Foreskin fibroblast (primary cell): ENCODE measurements at places on chromosomes 3 and 15.

DNA sequence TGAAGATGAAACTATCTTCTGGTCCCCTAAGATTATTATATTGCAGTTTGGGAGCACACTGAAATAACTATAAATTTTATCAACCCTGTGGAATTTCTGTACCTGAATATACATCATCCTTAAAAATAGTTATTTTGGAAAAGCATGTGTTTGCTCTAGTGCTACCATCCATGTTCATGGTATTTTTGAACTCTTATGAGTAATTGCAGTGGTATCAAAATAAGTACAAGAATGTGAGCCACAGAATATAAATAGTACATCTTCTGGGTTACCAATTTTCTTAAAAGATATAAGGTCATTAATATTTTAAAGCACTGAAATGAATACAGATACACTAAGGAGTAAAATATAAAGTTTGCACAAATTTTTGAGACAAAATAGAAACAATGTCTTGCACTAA, 206.5 kb downstream of the CBLB start:
- no peak for DNase-seq

DNA sequence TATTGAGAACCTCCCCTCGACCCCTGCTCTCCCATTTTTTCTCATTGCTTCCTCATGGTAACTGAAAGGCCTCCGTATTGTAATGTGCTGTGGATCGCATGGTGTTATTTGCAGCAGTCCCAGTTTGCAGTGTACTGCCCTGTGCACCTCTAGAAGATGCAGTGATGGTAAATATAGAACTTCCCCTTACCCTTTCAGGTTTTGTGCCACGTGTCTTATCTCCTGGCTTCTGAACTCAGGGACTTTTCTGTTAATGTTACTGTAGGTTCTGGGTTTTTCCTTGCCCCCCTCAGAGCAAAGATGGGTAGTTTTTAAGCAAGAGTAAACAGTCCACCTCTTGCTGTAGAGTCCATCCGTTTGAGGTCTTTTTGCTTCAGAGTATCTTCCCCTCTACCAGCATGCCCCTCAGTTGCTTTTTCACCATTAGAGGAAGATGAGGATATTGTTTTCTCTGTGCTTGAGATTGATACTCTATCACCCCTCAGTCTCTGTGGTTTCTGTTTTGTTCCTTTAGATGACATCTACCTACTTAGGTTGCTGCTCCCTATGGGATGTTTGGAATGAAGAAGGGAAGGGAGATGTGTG, 22.4 kb downstream of the CHD2 start:
- DNase-seq, result no peak

DNA sequence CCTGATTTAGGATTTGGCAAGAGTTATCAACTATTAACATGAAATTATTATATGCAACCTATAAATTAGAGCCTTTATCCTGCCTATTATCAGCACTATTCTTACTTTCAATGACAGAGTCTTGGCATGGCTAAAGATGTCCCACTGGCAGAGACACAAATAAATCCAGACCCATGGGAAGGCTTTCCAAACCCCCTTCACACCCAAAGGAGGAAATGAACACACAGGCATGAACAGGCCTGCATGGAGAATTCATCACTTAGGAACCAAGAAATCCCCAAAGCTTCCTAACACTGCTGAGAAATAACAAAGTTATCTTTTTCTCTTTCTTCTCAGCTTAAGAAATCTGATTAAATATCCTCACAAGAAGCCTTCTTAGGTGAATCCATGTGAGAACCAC, 213.9 kb downstream of the OCA2 start:
- DNase-seq, result no peak

GRCh38 chr3:139578783-139579182, 39.2 kb upstream of the RBP1 start:
- DNase-seq, result no peak

DNA sequence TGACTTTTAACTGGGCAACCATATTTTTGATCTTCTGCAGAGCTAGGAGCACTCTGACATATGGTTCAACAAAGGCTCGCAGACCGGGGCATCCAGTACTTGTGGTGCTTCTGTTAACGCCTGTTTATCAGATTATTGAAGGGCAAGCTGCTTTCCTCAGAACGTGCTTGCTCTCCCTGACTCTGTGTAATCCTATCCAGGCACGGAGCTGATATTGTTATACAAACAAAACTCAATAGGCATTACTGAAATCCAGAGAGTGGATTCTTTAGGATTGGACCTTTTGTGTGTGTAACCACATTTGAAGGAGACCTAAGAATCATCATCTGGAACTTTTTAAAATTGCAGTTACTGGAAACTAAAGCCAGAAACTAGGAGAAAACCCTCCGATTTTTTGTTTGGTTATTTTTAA, 246.5 kb downstream of the PTPRG start:
- DNase-seq, result peak; percentile 61

- no peak for DNase-seq
These were observed 8.7 kb upstream of the FLNB start for GRCh38 chr3:57999417-58000115.

GRCh38 chr3:17055374-17056276, 170.9 kb downstream of the PLCL2 start:
- DNase-seq, result peak; percentile 56

DNA sequence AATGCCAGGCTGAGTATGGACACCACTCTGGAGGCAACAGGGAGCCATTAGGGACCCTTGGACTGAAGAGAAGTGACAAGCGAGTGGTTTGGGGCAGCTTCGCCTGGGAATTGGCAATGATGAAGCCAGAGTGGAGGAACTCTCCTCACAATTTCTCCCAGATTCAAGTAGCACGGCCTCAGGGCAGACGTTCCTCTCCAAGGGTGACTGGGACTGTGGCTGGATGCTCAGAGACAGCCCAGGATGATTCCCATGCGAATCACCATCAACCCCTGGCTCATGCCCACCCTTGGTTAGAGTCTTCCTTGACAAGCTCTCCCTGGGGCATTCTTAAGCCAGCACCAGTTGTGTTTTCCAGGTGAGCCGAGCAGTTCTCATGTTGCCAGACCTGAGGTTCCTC, 16.3 kb upstream of the DOCK3 start:
- DNase-seq, result no peak

GRCh38 chr3:36991923-36992805, 767 bp downstream of the EPM2AIP1 start:
- DNase-seq, result peak; percentile 69

DNA sequence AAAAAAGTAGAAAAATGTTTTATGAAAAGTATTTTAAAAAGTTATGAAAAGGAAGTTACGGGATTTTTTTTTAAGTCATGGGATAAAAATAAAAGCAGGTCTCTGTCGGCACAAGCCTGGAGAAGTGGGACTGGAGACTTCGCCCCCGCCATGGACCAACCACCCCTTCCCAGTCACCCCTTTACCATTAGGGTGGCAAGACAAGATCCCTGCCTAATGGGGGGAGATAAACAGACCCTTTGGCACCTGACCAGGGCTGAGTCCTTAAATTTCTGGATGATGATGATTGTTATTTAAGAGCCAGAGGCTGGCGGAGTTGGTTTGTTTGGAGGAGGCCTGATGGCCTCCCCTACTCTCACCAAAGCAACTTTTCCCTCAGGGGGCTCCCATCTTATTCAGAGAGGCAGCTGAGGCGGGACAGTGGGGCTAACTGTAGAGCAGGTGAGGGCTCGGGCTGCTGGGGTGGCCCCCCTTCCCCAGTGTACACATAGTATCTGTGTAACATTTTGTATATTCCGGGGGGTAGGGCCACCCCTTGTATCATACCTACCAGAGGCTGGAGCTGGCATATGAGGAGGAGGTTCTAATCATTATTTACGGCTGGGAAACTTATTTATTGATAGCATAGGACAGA, 74.0 kb downstream of the ADAMTS7 start:
- DNase-seq, result no peak

DNA sequence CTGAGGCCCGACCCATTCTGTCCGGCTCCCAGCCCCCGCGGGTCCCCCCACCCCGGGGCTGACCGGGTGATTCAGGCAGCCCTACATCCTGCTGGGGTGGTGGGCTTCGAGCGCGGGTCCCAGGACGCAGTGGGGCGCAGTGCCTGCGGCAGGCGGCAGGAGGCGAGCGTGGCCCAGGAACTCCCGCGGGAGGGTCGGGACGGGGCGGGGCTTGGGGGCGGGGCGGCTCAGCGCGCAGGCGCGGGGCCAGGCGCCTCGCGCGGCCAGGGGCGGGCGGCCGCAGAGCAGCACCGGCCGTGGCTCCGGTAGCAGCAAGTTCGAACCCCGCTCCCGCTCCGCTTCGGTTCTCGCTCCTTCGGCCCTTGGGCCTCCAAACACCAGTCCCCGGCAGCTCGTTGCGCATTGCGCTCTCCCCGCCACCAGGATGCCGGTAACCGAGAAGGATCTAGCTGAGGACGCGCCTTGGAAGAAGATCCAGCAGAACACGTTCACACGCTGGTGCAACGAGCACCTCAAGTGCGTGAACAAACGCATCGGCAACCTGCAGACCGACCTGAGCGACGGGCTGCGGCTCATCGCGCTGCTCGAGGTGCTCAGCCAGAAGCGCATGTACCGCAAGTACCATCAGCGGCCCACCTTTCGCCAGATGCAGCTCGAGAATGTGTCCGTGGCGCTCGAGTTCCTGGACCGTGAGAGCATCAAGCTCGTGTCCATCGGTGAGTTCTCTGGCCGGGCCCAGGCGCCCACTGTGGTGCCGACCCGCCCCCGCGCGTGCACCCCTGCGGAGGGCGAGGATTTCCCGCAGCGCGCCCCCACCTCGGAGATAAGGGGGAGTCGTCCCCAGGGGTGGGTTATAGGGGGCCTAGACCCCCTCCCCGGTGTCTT, at the start of gene FLNB:
Gene FLNB, plus strand, starts transcription at position 282 of the 885 bp plus-strand sequence. Its CDS starts 143 bp downstream, at position 425.
- peak; percentile 61 for DNase-seq

DNA sequence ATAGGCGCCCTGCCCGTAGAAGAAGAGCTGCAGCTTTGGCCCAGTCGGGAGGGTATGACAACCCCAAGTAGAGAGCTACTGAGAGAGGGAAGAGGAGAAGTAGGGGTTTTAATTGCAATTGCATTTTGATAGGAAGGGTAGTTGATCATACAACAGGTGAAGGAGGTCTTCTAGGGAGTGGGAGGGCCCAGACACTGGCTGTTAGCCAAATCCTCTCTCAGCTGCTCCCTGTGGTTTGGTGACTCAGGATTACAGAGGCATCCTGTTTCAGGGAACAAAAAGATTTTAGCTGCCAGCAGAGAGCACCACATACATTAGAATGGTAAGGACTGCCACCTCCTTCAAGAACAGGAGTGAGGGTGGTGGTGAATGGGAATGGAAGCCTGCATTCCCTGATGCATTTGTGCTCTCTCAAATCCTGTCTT, 408.9 kb upstream of the THBS1 start:
- DNase-seq, result peak; percentile 95

DNA sequence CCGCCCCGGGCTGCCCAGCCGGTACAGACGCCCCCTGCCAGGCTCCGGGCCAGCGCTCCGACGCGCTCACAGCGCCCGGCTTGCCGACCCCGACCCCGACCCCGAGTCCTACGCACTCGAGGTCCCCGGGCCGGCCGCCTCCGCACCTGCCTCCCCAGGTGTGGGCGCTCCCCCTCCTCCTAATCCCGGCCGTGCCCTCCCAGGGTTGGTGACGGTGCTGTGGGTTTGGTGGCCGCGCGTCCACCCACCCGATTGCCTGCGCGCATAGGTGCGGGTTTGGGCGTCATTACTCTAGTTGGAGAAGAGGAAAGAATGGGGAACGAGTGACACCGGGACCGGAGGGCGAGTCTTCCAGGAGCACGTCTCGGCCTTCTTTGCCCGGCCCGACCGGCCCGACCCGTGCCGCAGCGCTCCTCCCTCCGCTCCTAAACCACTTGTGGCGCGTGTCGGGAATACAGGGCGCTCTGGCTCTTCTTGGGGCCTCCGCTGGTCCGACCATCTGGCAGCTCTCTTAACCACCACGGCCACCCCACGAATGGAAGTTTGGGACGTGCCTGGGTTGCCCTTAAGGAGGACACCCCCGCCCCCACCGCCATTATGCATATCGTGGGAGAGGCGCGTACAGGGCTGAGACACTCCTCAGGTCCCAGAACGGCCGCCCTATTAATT, 810 bp upstream of the THRB start:
- no peak for DNase-seq

DNA sequence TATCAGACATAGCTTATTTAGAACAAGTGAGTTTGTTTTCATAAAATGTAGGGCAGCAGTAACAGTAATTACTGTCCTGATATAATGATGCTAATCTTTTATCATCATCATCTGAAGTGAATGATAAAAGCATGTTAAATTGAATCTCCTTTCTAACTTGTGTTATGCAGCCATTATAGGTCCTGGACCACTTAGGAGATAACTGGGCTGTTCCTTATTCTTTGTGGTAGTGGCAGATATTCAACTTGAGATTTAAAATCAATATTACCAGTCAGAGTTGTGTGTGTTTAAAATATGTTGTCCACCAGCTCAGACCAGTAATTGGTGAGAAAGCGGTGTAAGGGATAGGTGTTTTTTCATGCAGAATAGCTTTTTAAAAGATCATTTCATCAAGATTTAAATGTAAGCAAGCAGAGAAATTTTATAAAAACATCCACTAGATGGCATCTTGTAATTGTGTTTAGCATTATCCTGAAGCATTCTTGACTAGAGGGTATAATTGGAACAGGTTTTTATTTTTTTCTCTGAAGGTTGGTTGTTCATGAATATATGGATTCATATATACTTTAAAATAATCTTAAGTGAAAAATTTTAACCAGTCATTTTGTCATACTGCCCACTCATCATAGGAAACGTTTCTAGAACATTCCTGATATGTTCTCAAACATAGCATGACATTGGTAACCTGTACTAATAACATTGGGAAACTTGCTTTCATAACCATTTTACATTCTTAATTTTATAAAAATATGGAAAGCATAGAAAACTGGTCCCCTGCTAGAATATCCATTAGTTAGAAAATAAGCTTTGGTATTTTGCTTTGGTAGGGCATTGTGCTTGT, 153.9 kb downstream of the BBX start:
- no peak for DNase-seq

GRCh38 chr3:154542837-154543236, 112.8 kb upstream of the GPR149 start:
- no peak for DNase-seq

- DNase-seq, result peak; percentile 7
These were observed 98.2 kb downstream of the TMEM108 start for GRCh38 chr3:133136114-133137041.

GRCh38 chr3:94256888-94257813, 194.3 kb downstream of the NSUN3 start:
- DNase-seq, result no peak

DNA sequence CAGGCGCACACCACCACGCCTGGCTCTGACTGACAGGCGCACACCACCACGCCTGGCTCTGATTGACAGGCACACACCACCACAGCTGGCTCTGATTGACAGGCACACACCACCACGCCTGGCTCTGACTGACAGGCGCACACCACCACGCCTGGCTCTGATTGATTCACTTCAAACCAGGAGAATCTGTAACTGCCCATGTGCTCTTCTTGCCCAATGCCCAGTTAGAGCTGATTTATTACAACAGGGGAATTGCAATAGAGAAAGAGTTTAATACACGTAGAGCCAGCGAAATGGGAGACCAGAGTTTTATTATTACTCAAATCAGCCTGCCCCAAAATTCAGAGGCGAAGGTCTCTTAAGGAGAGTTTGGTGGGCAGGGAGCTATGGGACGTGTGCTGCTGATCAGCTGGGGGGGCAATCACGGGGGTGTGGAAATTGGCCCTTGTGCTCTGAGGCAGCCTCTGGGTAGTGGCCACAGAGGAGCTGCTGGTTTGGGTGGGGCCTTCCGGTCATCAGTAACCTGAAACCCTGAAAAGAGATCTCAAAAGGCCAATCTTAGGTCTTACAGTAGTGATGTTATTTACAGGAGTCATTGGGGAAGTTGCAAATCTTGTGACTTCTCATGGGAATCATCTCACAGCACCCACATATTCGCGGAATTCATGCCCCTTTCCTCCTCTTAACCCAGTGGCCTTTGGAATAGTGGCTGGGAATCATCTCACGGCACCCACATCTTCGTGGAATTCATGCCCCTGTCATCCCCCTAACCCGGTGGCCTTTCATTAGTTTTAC, 63.8 kb upstream of the TFRC start:
- no peak for DNase-seq

GRCh38 chr3:184567946-184568559, 6.5 kb downstream of the EPHB3 start:
- DNase-seq, result no peak
